Activated naive CD8-positive, alpha-beta T cell treated with anti-CD3 and anti-CD28 coated beads for 36 hours (primary cell): ENCODE measurements at places on chromosomes 13 and 19. TPM values are rescaled to one million over a fixed set of nuclear protein-coding genes. Genes with fewer than 3 reads are reported as not detected.

The KLK15 gene
- not detected for total RNA-seq

The ALOX5AP gene
- total RNA-seq, result 16.4 TPM

The TRPC4 gene
- total RNA-seq, result not detected

The RGCC gene
- 111 TPM for total RNA-seq

The ITM2B gene
- 95.9 TPM for total RNA-seq

The SLC7A9 gene
- not detected for total RNA-seq

The ZNRF4 gene
- not detected for total RNA-seq

The PABPC3 gene
- total RNA-seq, result 1.2 TPM

The KCNC3 gene
- total RNA-seq, result 0.56 TPM

The PLVAP gene
- not detected for total RNA-seq

The VN1R4 gene
- total RNA-seq, result not detected

The PSG1 gene
- total RNA-seq, result not detected

The ZNF816 gene
- total RNA-seq, result 11.1 TPM

The CYP4F2 gene
- total RNA-seq, result 0.14 TPM
